HTR-8/SVneo (cell line): ENCODE measurements at places on chromosomes 3 and 15.

DNA sequence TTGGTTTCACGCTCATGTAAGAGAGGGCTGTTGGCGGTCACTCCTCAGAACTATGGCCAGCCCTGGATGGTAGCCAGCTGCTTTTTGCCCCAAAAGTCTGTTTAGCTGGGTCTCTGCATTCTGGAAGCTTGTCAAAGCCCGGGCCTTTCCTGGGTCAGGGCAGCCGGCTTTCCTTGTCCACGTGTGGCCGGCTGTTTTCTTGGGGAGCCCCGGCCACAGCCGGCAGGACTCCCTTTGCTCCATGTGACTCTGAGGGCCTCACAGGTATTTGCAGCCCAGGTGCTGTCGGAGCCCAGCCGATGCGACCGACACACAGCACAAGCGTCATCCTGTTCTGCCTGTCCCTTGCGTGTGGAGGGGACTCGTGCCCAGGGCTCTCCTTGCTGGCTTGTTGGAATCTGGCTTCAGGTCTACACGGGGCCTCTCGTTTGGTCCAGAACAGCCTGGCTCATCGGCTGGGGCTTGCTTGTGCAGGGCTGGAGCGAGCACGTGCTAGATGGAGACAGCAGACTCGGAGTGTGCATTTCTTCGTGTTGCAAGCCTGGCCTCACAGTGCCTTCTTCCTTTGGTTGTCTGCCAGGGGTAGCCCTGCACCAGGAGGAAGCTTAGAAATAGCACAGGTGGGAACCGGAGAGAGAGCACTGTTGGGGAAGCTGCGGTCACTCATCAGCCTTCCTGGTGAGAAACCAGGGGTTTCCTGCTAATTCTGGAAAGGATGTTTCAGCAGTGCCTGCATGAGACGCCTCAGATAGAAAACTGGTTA, 51.5 kb downstream of the PGPEP1L start:
- no peak for DNase-seq

DNA sequence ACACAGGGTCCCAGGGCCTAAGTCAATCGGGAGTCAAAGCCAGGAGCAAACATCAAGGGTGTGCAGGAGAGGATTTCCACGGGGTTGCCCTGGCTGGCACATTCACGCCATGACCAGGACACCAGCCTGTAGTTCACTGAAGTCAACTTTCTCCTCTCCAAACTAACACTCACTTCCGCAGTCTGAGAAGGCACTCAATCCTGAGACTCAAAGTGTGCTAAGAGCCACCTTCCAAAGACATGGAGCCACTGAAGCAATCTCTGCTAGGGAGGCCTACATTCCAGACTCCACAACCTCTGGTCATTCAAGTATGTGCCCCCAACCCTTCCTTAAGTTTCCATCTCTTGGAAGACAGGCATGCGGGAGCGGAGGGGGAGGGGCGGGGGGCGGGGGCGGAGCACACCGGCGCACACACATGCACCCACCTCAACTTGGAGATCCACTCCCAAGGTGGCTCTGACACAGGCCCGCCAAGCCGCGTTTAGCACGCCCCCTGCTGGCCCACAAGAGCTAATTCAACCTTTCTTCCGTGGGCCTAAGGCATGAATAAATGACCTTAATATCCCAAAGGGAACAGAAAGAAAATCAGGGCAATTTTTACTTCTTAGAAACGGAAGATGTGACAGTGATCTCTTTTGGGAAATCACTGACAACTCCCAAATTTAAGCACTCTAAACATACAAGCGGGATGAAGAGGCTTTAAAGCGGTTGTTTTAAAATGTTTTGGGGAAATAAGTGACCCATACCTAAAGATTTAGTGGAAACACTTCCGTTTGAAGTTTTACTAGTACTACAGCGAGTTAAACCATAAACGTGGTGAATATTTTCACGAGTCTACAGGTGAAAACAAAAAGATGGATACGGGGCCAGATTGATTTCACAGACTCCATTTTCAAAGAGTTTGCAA, 162.5 kb upstream of the CHRNA7 start:
- peak; percentile 33 for DNase-seq

- DNase-seq: peak; percentile 20
These were observed 619.2 kb downstream of the DIPK2A start for GRCh38 chr3:144590854-144591253.

GRCh38 chr3:143375698-143376097, 256.1 kb downstream of the CHST2 start:
- no peak for DNase-seq

- no peak for DNase-seq
These were observed 20.1 kb downstream of the ALS2CL start for GRCh38 chr3:46673151-46674030.

DNA sequence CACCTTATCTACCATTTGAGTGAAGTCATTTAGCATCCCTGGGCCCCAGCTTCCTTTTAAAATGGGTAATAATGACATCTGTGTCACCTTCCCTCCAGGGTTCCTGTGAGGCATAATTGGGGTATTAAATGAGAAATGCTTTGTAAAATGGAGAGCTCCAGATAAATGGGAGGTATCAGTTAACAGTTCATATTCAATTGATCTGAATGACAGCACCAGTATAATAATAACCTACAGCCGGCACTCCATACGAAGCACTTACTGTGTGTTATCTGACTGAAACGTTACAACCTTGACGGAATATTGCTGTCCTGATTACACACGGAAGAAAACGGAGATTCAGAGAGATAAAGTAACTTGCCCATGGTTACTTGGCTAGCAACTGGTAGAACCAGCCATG, 53.6 kb downstream of the BHLHE40 start:
- no peak for DNase-seq

- no peak for DNase-seq
These were observed 54.9 kb downstream of the DCUN1D1 start for GRCh38 chr3:182925330-182925943.

GRCh38 chr3:48949376-48949717, 30.7 kb downstream of the ARIH2 start:
- DNase-seq: no peak

DNA sequence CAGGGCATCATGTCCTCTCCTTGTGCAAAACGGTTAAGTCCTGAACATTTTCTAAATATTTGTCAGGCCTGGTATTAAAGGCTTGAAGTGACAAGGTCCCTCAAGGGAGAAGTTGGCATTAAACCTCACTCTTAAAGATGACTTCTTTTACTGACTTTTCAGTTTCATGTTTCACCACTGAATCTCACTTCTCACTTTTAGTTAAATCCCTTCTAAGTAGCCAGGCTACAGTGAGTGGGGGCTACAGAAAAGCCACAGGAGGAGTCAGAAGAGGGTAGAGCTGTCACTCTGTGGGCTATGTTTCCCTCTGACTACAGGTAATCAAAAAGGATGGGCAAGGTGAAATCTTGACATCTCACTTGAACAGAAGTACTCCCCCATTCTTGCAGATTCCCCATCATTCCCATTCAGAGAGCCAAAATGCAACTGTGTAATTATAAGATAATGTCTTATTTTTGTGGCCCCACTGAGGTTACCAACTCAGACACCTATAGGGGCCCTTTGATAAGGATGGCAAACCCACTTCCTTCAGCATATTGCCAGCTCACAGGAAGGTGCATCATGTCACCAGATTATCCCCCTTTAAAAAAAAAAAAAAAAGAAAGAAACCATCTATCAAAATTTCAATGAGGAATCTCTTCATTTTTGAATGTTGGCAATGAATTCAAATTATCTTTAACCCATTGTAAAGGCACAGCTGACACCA, 790.1 kb upstream of the CFAP20DC start:
- no peak for DNase-seq

DNA sequence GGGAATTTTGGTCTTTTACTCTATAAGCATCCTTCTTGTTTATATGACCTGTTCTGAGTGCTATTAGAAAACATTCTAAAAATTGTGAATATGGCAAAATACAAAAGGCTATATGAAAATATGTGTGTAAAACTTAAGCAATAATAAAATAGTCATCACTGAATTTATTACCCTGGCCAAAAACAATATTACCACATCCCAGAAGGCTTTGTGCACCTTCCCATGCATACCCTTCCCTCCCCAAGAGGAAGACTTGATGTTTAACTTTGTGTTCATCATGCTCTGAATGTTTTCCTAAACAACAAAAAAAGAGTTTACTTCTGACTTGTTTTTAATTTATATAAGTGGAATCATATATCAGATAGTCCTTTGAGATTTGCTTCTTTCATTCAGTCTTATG, 155.1 kb upstream of the TNIK start:
- no peak for DNase-seq

- no peak for DNase-seq
These were observed 91.7 kb upstream of the FGF12 start for GRCh38 chr3:192819001-192819569.

DNA sequence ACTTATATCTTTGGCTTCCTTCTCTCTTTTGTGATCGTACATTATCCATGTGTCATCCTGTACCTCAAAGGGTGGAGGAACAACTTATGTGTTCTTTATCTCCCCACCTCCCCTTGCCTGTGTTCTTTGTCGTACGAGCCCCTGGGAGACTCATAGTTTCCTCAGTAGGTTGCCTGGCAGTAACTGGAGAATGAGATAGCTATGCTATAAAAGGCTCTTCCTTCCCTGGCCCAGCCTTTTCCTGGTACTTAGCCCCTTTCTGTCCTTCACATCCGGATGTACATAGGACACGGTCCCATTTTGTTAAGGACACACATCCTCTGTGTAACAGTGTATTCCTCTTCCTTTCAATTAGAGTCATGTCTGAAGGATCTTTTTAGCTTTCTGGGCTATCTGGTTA, 32.1 kb downstream of the PLCL2 start:
- no peak for DNase-seq
